Uterus (tissue), 4 donors: ENCODE measurements at places on chromosomes 2 and 18.

DNA sequence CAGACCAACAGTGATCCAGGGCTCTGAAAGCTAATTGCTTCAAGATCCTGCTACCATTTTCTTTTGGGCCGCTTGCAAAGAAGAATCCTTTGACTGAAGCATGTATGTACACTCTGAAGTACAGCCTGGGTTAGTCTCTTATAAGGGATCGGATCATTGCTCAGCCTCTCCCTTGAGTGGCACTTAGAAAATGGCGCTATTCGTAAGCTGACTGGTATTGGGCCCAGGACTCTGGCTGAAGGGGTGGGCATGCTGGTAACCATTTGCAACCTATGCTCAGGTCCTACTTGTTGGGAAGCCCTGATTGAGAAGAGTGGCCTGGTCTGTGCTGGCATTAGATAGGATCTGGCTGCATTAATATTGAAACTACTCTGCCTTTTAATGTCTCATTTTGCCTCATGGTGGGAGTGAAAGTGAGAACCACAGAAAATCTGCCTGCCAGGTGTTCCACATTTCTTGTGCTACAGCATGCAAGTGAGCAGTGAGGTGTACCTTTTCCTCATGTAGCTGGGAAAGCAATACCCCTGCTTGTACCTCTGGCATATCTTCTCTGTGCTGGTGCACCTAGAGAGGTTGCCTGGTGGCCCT is 661 bp upstream of the MGAT5 start:
- no peak for DNase-seq

- no peak for DNase-seq
Measured at GRCh38 chr2:119468154-119468955, 36.7 kb downstream of the TMEM37 start.

DNA sequence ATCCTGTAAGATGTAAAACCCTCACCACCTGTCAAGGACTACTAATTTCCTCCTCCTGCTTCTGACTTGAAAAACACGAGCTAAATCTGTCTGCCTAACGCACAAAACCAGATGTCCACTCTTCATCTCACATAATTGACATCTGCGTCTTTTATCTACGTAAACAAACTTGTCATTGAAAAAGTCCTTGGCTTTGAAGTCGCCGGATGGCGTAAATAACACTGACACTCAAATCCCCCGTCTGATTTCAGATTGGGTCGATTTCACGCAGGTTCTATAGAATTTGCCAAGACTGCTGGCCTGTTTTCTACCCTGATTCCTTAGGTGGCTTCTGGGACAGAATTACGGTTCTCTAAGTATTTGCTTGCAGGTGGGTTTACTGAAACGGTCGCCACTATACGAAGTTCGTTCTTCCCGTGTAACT is 539 bp upstream of the MOB4 start:
- DNase-seq = no peak

GRCh38 chr2:74847070-74847858 is 13.3 kb downstream of the HK2 start:
- no peak for DNase-seq

DNA sequence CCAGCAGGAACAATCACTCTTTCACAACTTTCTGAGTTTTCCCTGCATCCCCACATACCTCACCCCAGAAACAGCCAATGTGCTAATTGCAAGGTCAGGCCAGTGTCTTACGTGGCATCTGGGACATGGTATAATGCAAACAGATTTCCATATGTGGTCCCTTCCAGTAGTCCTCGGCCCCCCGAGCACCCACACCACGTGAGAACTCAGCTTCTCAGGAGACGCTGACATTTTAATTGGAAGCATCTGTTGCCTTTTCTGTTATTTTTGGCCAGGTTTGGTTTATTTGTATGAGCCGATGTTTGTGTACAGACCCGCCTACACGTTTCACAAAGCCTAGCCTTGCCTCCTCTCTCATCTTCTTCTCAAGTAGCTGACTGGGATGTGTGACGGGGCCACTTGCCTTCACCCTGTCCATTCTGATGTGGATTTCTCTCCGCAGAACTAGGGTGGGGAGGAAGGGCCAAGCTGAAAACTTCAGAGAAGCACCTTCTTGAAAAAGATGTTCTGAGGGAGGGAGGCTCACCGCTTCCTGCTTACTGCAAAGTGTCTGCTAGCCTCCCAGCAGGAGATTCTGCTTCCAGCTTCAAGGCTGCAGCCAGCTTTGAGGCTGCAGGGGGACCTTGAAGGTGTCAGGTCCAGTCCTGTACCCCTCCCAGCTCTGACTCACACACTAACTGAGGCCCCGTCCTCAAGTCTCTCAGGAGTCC is 109.6 kb upstream of the SLC14A2 start:
- no peak for DNase-seq

DNA sequence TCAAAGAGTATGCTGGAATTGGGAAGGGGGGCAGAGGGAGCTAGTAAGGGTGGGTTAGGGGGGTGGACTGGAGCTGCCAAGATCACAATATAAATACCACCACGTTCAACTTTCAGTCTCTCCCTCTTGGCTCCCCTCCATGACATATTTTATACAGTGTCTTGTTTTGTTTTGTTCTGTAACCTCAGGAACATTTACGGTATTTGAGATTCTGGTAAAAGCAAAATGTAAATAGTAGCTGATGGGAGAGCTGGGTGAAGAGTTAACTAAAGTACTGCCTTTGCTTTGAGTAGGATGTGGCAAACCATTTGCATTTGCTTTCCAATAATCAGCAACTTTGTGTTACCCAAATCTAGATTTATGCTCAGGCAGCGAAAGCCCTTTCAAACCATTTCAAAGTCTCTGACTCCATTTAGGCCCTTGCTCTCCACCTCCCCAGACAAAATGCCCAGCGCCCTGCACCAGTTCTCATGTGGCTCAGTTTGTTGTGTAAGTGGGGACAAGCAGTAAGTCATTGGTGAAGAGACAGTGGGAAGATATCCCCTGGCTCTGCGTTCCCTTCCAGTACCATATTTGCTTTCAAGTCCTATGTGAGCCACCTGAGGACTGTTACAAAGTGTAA is 17.4 kb downstream of the IRS1 start:
- no peak for DNase-seq

GRCh38 chr2:189074506-189074905 is 100.3 kb downstream of the COL3A1 start:
- DNase-seq = no peak

DNA sequence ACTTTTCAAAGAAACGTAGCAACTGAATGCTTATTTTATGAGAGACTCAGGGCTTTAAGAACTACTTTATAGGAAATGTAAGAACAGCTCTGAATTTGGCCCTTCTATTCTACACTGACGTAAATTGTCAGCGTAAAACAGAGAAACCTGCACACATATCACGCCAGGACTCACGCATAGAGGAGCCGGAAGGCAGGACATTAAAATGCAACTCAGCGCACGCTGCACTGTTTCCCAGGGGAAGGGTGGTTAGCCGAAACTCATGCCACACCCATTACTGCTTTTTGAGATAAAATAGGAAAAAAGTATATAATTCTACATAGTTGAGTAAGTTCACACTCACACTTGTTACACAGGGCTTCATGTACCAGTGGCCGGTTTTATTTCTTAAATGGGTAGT is 7.4 kb downstream of the TUBB6 start:
- DNase-seq = no peak

GRCh38 chr18:74152857-74153256 is 4.5 kb downstream of the TIMM21 start:
- no peak for DNase-seq

DNA sequence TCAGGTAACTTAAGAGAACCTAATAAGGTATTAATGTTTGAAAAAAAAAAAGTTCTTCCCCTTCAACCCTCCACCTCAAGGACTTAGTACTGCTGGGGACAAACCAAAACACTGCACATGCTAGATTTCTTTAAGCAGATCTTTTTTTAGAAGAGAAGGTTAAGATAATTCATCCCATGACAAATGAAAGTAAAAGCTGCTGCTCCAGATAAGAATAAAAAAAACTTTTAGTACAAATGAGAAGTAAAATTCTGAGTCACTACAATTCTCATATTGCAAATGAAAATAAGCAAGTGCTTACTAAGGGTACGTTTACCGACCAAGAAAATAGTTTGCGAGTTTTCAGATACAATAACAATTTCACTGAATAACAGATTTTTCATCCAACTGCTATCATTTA is 8.9 kb downstream of the STAM2 start:
- DNase-seq = no peak

GRCh38 chr2:205540036-205540435 is 142.3 kb upstream of the NRP2 start:
- no peak for DNase-seq

DNA sequence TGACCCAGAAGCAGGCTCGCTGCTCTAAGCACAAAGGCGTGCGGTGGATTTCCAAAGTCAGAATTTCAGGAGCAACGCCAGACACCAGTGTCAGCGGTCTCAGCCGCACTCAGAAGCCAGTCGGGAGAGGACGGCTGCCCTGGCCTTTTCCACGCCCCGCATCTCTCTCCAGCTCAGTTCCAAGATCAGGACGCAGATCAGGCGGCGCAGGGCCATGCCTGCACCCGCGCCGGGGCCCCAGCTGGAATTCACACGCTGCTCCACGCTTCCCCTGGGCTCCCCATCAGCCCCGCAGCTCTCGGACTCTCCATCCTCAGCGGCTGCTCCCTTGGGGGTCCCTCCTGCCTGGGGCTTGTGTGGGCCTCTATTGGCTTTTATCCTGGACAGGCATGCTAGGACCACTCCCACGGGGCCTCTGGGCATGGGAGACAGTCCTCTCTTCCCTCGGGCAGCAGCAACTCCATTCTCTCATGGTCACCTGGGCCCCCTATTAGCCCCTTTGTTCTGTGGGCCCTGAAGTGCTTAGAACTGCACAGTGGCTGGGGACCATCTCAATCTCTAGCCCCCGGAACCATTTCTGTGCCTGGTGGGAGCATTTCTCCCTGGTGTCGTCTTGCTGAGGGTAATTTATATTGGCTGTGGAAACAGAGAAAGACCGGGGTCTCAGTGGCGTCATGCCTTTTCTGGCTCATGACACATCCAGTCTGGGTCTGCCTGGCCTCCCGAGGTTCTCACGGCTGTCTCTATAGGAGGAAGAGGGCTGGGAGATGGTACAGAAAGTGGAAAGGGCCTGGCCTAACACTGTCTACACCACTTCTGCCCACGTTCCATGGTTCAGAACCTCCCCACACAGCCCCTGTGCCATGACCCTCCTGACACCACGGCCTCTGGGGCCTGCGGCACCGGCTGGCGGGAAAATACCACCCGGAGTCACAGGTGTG is 14.9 kb upstream of the TMEM18 start:
- DNase-seq = no peak

GRCh38 chr2:218748741-218749441 is 33.1 kb upstream of the CYP27A1 start:
- DNase-seq = no peak

GRCh38 chr2:5978131-5978751 is 286.1 kb downstream of the SOX11 start:
- DNase-seq = no peak

DNA sequence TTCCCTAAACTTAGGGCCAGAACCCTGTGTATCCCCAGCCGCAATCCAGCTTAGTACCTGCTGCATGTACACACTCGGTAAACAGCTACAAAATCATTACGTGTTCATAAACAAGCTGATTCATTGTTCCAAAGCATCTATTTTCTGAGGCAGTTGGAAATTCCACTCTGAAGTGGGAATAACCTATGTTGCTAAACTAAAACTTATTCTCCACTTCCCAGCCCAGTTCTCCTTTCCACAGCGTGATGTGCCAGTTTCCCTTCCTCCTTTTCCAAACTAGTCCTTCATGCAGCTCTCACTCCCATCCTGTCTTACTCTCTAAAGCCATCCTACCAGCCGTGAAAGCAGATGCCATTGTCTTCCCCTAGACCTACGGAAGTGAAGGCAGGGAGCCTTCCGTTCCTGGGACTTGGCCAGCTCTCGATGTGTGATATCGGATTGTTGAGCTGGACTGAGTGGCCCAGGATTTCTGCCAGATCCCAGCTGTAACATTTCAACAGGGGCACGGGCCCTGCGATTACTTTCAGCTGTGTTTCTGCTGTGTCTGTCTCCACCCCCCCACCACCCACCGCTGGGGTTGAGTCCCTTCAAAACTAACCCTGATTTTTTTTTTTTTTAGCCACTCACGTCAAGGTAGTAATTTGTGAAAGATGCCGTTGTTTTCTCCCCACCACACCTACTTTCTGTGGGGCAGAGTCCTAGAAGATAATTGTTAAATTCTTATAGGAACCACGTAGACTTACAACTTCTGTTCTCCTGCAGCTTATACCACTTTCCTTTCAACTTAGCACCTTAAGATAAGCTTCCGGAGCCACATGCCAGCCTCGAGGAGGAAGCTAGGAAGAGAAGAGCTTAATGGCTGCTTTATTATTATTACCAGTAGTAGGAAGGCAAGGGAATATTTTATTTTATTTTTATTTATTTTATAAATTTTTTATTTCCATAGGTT is 100.9 kb downstream of the CRIM1 start:
- DNase-seq = peak; percentile 47

GRCh38 chr18:8871489-8871888 is 166.1 kb downstream of the MTCL1 start:
- no peak for DNase-seq

- DNase-seq = no peak
Measured at GRCh38 chr2:175063741-175064140, 58.6 kb upstream of the CHN1 start.

DNA sequence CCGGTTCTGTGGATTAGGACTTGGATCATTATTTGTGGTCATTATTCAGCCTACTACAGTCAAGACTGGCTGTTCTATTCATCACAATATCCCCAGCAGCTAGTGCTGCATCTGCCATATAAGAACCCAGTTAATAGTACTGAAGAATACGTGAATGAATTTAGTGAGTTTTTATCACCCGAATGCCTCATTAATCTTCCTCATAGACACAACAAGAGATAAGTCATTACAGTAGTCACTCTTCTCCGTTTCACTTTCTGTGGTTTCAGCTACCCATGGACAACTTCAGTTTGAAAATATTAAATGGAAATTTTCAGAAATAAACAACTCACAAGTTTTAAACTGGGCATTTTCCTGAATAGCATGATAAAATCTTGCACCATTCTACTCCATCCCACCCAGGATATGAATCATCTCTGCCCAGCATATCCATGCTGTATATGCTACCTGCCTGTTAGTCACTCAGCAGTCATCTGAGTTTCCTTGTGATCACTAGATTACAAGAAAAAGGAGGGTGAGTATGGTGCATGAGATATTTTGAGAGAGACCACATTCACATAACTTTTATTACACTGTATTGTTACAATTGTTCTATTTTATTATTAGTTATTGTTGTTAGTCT is 363.7 kb upstream of the CHAC2 start:
- DNase-seq = no peak

GRCh38 chr18:49911427-49911826 is 98.1 kb upstream of the ACAA2 start:
- DNase-seq = no peak

DNA sequence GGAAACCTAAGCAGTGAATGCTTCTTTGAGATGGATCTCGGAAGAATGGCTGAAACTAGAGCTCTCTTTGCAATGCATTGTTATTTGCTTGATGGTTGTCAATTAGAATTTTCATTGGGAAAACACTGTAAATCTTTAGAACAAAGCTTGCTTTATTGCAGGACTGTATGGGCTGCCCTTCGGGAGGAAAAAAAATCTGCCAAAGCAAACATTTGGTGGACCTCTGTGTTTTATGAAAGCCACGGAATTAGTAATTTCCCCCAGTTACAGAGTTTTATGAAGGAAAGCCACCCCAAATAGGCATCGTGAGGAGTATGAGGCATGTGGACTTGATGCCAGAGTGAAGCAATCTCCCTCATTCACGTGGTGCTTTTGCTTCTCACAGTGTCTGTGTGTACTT is 33.5 kb downstream of the RHBDD1 start:
- DNase-seq = no peak
